ENCODE measurements at places on chromosomes 5 and 9.

DNA sequence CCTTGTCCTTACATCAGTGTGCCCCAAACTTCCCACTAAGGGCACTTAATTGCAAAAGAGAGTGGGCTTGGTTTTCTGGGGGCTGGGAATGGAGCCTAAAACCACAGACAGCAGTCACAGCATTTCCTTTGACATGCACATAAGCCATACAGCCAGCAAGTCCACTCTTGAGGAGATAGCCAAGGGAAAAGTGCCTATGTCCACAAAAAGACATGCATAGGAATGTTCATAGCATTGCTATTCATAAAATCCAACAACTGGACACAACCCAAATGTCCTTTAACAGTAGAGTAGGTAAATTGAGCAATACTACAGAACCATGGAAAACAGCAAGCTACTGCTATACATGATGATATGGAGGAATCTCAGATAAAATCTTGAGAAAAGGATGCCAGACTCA lies 11.7 kb upstream of the FAT2 start:
- DNase-seq, result no peak

DNA sequence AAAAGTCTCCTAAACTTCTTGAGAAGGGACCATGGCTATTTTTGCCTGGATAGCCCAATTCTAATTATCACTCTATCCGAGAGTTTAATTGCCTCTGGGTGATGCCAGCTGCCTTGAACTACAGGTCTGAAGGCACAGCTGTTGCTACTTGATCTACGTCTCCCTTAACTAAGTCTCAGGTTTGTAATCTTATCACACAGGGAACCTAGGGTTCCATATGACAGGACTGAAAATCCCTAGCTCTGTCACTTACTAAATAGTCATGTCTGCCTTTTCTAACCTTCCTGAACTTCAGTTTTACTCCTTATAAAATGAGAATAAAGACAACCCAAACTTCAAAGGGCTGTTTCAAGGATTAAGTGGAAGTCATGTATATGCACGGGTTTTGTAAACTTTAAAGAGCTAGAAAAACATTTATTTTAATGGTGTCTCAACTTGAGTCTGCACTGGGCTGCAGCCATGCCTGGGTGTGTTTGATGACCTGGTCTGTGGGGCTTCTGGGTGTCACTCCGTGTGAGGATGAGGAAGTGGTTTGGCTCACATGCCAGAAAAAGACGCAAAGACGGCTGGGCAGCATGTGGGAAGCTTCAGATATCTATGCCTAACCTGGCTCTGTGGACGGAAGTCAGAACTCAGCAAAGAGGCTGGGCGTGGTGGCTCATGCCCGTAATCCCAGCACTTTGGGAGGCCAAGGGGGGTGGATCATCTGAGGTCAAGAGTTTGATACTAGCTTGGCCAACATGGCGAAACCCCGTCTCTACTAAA lies 129.3 kb upstream of the SLC44A1 start:
- no peak for DNase-seq

DNA sequence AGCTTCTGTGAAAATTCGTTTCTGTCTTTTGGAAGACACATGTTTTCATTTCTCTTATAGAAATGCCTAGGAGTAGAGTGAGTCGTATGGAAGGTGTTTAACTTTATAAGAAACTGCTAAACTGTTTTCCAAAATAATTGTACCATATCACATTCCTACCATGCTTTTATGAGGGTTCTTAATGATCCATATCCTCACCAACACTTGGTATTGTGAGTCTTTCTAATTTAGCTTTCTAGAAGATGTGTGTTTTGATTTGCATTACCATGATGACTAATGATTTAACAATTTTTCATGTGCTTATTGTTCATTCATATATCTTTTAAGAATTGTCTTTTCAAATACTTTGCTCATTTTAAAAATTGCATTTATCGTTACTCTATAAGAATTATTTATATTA lies 223.6 kb downstream of the COMMD10 start:
- DNase-seq, result no peak

DNA sequence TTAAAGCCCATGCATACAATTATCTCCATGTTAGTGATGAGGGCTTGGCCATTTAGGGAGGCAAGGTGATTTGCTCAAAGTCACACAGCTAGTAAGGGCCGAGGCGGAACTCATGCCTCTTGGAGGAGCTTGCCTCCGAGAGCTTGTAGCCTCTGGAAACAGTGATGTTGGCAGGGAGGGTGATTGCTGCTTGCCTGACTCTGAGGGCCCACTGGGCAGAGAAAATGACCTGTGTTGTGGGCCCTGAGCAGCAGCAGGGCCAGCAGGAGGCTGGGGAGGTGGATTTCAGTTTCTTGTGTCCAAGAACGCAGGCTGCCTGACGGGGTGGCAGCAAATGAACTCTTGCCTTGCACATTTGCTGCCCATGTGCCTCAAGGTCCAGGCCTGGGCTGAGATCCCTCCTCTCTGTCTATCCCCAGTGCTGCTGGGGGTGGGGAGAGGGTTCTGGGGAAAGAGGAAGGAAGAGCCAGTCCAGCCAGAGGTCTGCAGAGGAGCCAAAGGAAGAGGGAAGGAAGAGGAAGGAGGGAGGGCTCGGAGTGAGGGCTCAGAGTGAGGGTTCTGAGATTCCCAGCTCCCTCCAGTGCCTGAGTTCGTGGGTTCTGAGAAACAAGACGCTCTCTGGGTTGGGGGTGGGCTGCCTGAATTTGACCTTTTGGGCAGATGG lies 16.2 kb upstream of the PTGS1 start:
- DNase-seq, result no peak

GRCh38 chr9:95512709-95513095 lies 4.1 kb downstream of the PTCH1 start:
- DNase-seq, result no peak

DNA sequence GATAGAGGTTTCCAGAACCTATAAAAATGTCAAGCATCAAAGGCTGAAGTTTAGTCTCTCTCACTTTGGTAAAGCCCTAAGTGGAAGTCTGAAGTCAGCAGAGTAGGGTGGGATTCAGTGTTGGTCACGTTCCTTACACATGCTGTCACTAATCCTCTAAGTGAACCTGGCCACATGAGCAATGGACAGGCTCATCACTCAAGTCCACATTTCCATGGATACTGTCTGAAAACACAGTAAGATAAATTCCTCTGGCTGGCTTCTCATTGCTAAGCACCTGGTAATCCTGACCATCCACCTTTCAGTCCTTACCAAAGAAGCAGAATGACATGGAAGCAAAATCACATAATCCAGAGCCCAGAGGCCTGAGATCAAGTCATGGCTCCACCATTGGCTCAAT lies 43.8 kb downstream of the GNA14 start:
- no peak for DNase-seq

DNA sequence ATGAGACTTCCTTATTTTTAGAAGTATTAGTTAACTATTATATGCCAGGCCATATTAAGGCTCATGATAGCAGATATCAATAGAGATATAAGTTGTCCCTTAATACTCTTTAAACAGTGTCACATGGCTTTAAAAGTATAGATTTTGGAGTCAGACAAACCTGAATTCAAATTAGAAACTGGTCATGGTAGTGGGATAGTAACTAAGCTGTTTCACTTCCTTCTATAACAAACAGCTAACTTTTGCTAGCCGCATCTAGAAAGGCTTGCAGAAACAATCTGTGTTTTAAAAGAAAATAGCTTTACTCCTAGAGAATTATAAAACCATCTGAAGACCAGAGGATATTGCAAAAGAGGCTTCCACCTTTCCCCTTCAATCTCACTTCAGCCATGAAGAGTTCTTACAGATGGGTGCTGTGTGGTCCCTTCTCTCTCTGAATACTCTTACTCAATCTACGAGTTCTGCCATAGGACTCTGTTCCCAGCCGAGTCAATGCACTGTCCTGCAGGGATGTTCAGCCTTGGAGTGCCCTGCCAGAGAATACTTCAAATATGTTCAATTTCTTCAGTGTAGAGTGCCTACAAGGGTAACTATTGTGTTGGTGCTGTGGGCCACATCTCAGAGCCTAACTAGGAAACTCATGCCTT lies 810.2 kb downstream of the EFNA5 start:
- no peak for DNase-seq

GRCh38 chr5:145551714-145552113 lies 283.4 kb downstream of the PRELID2 start:
- DNase-seq, result no peak

DNA sequence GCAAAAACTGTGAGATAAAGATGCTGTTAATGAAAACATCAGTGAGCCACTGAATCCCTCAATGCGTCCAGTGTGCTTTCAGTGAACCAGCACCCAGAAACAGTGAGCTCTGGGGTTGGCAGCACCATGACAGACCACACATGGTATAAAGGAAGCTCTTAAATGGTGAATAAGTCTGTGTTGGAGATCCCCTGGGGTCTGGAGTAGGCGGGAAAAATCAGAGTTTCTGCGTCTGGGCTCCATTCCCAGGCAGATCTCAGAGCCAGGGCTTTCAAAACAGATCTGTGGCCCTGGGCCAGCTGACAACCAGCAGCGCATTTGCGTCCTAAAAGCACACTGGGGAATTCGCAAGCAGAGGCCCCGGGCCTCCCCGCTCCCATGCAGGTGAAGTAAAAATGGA lies 233.5 kb downstream of the FRMD3 start:
- DNase-seq, result peak; percentile 34

GRCh38 chr5:109192555-109193281 lies 217.1 kb downstream of the PJA2 start:
- no peak for DNase-seq

- no peak for DNase-seq
Measured at GRCh38 chr5:27906481-27906880, 868.1 kb upstream of the CDH9 start.

GRCh38 chr5:145443366-145443765 lies 391.8 kb downstream of the PRELID2 start:
- no peak for DNase-seq

GRCh38 chr9:132519033-132519432 lies 63.4 kb upstream of the BARHL1 start:
- DNase-seq, result no peak

GRCh38 chr9:134413112-134413715 lies 87.0 kb downstream of the RXRA start:
- DNase-seq, result no peak

DNA sequence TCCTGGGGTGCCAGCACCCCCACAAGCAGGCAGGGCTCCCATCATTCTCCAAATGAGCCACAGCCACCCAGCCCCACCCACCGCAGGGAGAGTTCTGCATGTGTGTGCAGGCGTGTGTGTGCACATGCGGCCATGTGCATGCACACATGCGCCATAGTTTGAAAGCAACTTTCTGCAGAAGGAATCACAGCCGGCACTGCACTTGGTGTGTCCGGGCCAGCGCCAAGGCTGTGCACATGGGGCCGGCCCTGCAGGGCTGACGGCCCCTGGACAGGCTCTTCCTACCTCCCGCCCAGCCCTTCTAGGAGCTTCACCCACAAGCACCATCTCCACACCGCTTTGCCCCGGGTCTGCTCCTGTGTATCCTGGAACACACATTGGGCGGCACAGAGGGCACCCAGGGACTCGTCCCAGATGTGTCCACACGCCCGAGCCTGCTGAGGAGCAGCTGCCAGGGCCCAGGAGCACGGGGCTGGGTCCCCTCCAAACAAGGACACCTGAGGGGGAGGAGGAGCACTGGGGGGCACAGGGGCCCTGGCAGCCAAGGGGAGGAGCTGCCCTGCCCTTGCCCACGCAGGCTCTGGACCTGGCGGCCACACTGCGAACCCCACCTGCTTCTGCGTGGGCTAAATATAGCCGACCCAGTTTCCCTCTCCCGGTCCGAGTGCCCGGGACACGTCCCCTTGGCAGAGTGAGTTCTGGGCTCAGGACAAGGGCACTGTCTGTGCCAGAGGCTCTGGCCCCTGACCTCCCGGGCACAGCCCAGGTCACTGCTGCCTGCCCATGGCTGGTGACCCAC lies 19.1 kb downstream of the TPPP start:
- DNase-seq, result no peak

GRCh38 chr5:386432-387341 lies 56.3 kb upstream of the EXOC3 start:
- DNase-seq, result no peak

GRCh38 chr5:139763930-139764791 lies 31.4 kb upstream of the PSD2 start:
- DNase-seq, result peak; percentile 81

DNA sequence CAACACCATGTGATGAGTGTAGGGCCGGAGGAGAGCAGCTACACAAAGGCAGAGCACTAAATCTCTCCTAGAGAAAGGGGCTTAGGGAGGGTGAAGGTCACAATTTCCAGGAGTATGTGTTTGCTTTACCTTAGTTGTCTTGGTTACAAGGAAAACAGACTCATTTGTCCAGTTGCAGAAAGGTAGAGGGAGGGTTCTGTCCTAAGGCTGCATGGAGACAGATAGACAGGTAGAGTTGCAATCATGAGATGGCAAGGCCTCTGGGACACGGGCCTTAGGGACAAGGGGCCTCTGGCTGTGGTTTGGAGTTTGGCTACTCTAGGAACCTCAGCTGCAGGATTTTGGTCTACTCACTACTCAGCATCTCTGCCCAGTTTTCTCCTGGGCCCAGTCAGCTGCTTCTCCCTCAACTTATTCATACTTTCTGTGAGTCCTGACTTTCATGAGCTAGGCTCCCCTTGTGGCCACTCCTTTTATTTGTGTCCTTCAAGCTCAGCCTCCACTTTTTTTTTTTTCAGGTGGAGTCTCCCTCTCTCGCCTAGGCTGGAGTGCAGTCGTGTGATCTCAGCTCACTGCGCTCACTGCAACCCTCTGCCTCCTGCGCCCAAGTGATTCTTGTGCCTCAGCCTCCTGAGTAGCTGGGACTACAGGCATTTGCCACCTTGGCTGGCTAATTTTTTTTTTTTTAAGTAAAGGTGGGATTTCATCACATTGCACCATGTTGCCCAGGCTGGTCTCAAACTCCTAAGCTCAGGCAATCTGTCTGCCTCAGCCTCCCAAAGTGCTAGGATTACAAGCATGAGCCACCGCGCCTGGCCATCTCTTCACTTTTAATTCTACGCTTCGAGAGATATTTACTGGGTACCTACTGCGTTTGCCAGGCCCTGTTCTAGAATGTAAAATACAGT lies 76.6 kb downstream of the PTPDC1 start:
- no peak for DNase-seq

- DNase-seq, result no peak
Measured at GRCh38 chr5:134500699-134501430, 24.6 kb upstream of the JADE2 start.

GRCh38 chr5:126486332-126486731 lies 63.1 kb downstream of the GRAMD2B start:
- DNase-seq, result peak; percentile 17

DNA sequence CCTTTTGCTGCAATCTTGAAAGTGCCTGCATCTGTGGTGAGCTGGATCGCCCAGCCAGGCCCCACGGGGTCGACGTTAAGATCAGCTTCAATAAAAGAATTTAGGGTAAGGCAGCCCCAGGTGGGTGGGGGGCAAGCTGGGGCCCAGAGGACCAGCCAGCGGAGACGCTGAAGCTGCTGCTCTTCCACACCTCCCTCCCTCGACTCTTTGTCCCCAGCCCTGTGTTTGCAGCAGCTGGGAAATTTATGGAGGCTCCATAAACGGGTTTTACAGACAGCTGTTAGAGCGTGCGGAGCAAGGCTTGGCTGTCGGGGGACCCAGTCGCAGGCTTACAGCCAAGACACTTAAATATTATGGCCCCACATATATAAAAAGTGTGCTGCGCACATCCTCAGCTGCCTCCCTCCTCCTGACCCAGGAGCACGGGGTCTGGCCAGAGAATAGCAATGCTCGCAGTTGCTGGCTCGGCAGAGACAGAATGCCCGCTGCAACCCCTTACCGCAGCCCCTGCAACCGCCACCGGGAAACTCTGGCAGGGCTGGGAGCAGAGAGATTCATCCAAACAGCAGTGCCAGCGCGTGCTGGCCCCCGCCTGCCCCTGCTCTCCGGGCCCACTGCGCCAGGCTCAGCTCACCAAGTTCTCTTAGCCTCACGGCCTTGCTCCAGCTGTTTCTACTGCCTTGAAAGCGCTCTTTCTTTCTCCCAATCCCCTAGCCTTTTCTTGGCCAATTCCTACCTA lies 28.4 kb upstream of the MVB12B start:
- DNase-seq, result peak; percentile 65

Measured in nucleus accumbens (tissue), 56 donors.